Right ventricle myocardium inferior (tissue), 1 donor: ENCODE measurements at places on chromosomes 16 and 17. TPM values are rescaled to one million over a fixed set of nuclear protein-coding genes. Genes with fewer than 3 reads are reported as not detected.
A peak's percentile ranks its signal among the peaks of the same experiment; 100 is the strongest.

The ANKRD40CL gene
- total RNA-seq, result not detected

The MYH2 gene
- not detected for total RNA-seq

The KRT9 gene
- total RNA-seq, result not detected

The RDM1 gene
- total RNA-seq, result not detected

The NHLRC4 gene
- 0.57 TPM for total RNA-seq

The TERB1 gene
- not detected for total RNA-seq

The CSH1 gene
- not detected for total RNA-seq

- no peak for DNase-seq
Observed at GRCh38 chr17:44927696-44928095, 12.4 kb upstream of the GFAP start.

- DNase-seq, result peak; percentile 82
Observed at GRCh38 chr17:77778636-77779489, 179.6 kb upstream of the TNRC6C start.

DNA sequence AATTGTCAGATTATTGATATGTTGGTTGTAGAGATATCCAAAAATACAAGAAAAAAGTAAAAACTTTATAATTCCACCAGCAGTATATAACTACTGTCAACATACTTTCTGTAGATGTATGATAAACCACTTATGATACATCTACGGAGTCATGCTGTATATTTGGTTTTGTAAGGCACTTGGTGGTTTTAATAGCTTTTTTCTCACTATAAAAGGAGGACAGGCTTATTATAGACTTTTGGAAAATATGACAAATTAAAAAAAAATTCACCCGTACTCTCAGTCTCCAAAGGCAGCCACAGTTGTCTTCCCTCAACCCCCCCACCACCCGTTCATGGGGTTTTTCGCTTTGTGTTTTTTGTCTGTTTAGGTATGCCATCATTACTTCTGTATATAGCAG lies 14.8 kb downstream of the RAI1 start:
- no peak for DNase-seq

- no peak for DNase-seq
Observed at GRCh38 chr17:40059729-40060475, 2.9 kb upstream of the THRA start.

DNA sequence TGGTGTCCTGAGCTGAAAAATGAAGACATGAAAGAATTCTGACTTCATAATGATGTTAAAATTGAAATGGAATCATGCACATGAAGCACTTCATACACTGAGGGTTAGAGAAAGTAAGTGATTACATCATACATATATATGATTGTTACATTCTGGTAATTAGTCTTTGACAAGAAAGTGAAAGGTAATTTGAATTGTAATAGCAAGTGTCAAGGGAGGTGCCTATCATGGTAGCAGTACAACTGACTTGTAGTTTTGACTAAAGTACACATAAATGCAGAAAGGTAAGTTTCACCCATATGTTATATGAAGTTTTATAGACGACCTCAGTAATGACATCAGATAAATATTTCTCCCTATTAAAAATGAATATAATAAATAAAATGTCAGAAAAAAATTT lies 1325.0 kb upstream of the GOT2 start:
- DNase-seq, result no peak

- DNase-seq, result no peak
Observed at GRCh38 chr16:20928774-20929411, 28.3 kb downstream of the LYRM1 start.

GRCh38 chr17:19260958-19261357 lies 23.8 kb downstream of the EPN2 start:
- DNase-seq, result no peak

- DNase-seq, result no peak
Observed at GRCh38 chr16:89155851-89156739, 15.5 kb upstream of the CDH15 start.

DNA sequence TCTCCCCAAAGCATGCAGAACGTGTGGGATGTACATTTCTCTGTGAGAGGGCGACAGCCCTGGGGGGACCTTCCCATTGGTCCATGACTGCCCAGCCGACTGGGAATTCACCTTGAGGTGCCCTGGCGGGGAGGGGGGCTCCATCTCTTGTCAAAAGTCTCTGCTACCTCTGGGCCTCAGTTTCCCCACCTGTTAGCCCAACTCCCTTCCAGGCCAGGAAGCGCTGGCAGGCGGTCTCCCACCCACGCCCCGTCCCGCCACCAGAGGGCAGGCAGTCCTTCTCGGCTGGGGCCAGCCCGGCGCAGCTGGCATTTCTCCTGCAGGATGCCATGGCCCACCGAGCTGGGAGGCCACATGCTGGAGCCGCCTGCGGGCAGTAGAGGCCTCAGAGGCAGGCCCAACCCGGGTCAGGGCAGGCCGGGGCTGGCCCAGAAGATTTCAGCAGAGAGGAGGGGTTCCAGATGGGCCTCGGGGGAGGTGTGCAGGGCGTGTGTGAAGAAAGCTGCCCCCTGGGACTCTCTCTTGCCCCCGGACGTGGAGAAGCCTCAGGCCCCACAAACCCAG lies 16.6 kb downstream of the CD7 start:
- peak; percentile 91 for DNase-seq
